Stimulated activated naive CD4-positive, alpha-beta T cell treated with Interleukin-2 at 50 U/mL for 16 hours (primary cell): ENCODE measurements at places on chromosomes 7 and 10.

- DNase-seq, result no peak
Observed at GRCh38 chr10:53166325-53166724, 393.7 kb upstream of the MBL2 start.

- DNase-seq, result no peak
Observed at GRCh38 chr7:55644567-55644966, 72.3 kb upstream of the VOPP1 start.

- no peak for DNase-seq
Observed at GRCh38 chr7:50554431-50555322, 10.5 kb downstream of the DDC start.

- DNase-seq, result no peak
Observed at GRCh38 chr7:90645784-90646183, 49.7 kb downstream of the CDK14 start.

- DNase-seq, result no peak
Observed at GRCh38 chr7:151837285-151838042, 39.5 kb downstream of the PRKAG2 start.

DNA sequence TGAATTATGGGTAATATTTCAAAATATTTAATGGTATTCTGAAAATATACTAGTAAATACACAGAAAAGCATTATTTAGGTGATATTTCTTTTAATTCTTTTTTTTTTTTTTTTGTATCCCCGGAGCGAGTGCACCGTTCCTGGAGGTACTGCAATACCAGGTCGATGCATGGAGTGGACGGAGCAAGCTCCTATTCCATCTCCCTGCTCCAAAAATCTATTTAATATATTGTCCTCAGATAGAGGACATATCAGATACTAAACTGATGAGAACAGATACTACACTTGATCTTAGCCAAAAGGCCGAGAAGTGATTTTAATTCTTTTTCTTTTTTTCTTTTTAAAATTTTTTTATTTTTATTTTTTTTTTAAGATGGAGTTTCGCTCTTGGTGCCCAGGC lies 10.8 kb downstream of the BTRC start:
- DNase-seq, result no peak

DNA sequence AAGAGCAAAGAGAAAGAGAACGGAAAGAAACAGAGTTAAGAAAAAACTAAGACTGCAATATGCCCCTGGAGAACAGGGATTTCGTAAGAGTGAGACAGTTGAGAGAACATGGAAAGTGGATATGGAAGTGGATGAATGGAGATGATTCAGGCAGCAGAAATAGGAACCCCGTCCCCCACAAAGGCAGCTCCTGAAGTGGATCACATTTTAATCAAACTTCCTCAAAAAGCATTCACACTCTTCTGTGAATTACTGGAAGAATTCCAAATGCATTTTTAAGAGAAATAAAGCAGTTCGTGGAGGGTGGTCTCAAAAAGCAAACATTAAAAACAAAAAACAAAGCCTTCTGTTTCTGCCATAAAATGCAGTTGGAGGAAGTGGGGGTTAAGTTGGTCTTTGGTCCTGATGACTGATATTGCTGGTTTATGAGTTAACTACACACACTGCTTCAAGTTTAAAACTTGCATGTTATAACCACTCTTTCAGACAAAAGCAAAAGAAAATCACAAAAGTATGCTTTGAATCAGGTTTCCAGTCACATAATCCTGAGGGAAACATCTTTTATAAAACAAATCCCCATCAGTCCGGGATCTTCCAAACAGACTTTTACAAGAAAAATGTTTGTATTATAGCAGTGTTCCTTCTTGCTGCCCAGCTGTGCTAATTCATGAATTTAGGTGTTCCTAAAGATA lies 214.3 kb downstream of the FANK1 start:
- DNase-seq, result no peak
